CD4-positive, CD25-positive, alpha-beta regulatory T cell (primary cell): ENCODE measurements at places on chromosomes 1 and 21. TPM values are rescaled to one million over a fixed set of nuclear protein-coding genes. Genes with fewer than 3 reads are reported as not detected.

MTARC1 gene
- not detected for total RNA-seq

OR2M3 gene
- not detected for total RNA-seq

GUCA2A gene
- not detected for total RNA-seq

GUCA2B gene
- total RNA-seq, result not detected

EDN2 gene
- 0.52 TPM for total RNA-seq

CLCN6 gene
- total RNA-seq, result 13.5 TPM

ANGPTL3 gene
- not detected for total RNA-seq
